CD8-positive, alpha-beta memory T cell (primary cell): ENCODE measurements at places on chromosomes 4 and X.

- no peak for DNase-seq
Observed at GRCh38 chr4:45323453-45324058, 597.2 kb upstream of the GNPDA2 start.

DNA sequence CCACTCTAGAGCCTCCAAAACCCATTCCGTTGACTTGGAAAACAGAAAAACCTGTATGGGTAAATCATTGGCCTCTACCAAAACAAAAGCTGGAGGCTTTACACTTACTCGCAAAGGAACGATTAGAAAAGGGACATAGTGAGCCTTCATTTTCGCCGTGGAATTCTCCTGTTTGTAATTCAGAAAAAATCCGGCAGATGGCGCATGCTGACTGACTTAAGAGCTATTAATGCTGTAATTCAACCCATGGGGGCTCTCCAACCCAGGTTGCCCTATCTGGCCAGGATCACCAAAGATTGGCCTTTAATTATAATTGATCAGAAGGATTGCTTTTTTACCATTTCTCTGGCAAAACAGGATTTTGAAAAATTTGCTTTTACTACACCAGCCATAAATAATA, 60.8 kb downstream of the ZNF732 start:
- peak; percentile 68 for DNase-seq

- no peak for DNase-seq
Observed at GRCh38 chr4:174198828-174199227, 84.6 kb downstream of the FBXO8 start.

GRCh38 chr4:140343303-140343702, 30.1 kb upstream of the SCOC start:
- no peak for DNase-seq

- DNase-seq, result no peak
Observed at GRCh38 chrX:123203772-123204171, 19.7 kb downstream of the GRIA3 start.

DNA sequence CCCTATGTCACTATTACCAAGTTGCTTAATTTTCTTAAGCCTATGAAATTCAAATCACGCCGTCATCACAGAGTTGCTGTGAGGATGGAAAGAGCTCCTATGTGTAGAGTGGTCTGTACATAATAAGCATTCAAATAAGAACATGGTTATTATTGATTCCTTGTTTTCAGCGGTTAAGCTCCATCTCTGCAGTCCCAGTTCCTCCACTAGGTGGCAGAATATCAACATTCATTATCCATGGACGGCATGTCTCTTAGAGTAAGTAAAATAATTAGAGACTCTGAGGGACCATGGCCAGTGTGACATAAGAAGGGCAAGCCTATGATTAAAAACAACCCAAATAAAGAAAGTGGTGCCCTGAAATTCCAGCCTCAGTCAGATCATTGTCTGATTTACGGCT, 132.5 kb upstream of the NHS start:
- DNase-seq, result peak; percentile 2

DNA sequence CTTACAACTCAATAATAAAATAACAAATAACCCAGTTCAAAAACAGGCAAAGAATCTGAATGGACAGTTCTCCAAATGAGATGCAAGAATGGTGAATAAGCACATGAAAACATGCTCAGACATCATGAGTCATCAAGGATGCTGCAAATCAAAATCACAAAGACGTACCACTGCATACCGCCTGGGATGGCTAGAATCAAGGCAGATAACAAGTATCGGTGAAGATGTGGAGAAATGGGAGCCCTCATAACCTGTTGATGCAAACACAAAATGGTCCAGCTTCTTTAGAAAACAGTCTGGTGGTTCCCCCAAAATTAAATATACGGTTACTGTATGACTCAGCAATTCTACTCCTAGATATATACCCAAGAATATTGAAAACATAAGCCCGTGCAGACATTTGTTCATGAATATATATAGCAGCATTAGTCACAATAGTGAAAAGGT, 32.5 kb downstream of the AKAP4 start:
- DNase-seq, result no peak

DNA sequence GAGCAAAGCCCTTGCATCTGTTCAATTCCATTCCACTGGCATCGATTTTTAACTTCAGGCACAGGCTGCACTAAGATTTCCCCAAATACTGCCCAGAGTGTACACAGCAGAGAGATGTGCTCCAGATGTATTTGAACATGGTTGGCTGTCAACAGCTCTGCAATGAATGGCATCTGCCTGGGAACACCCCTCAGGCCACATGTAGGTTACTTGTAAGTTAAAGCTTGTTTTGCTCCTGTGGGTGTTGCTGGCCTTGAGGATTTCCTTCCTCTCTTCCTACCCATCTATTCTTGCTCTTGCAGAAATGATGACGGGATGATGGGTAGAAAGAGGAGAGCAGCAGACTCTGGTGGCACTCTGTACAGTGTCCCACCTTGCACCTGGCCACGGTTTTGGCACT, 69.3 kb upstream of the HELT start:
- DNase-seq, result no peak

GRCh38 chr4:83639849-83640493, 104.1 kb downstream of the GPAT3 start:
- peak; percentile 40 for DNase-seq

DNA sequence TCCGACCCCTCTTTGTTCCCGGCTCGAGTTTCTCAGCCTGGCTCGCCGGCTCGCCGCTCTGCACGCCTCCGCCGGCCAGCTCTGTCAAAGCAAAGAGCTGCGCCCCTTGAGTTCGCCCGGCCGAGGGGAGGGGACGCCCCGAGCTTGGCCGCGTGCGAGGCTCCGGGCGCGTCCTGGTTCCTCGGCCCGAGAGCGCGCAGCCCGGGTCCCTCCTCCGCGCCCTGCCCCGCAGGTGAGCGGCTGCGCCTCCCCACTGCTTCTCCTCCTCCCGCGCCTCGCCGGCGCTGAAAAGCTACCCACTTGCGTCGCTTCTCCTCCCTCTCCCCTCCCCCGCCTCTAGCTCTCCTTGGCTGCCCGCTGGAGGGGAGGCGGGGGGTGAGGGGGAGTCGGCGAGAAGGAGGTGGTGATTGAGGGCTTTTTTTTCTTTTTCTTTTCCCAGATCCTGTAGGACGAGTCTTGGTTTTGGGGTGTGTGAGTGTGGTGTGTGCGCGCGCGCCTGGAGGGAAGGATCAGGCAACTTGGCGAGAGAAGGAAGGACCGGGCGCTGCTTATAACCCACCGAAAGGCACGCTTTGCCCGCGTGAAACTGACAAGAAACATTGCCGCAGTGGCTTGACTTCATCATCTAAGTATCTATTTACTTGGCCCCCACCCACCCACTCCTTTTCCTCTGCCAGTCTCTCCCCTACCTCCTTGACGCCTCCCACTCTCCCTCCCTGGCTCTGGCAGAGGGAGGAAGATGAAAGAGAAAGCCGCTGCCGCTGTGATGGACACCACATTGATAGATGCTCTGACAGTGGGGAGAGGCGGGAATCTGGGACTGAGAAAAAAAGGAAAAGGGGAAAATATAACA, at the start of gene LEF1:
Gene LEF1 (minus strand): TSS at position 262 of the 853 bp plus-strand sequence. CDS start 1,165 bp downstream, outside the sequence.
- DNase-seq, result peak; percentile 49

- no peak for DNase-seq
Observed at GRCh38 chrX:47297874-47298273, 65.1 kb downstream of the USP11 start.

DNA sequence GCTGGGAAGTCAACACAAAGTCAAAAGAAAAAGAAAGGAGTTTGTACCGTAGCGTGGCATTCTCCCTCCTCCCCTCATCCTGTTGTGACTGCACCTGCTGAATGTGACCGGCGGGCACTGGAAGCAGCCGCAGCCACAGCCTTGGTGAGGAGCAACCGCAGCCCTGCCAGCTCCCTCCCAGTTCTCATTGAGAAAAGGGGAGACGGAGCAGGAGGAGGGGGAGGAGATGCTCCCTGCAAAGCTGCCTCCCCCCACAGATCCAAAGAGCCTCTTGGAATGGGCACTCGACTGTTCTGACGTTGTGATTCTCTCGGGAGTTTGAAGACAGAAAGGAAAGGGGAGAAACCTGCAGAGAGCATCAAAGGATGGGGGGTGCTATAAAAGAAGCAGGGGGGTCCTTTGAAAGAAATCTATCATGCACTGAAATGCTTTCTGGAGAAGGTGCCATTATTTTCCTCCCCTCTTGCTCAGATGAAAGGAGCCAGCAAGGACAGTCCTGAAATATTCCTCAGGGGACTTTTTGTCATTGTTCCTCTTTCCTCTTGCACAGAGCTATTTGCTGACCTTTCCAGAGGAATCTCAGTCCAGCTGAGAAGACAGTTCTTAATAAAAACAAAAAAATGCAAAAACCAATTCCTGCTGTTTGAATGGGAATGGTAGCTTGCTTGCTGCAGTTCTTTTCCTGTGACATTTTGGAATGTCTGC, 429.7 kb downstream of the MAPK10 start:
- DNase-seq, result no peak

- DNase-seq, result peak; percentile 56
Observed at GRCh38 chrX:71992711-71993110, 82.1 kb downstream of the NHSL2 start.

DNA sequence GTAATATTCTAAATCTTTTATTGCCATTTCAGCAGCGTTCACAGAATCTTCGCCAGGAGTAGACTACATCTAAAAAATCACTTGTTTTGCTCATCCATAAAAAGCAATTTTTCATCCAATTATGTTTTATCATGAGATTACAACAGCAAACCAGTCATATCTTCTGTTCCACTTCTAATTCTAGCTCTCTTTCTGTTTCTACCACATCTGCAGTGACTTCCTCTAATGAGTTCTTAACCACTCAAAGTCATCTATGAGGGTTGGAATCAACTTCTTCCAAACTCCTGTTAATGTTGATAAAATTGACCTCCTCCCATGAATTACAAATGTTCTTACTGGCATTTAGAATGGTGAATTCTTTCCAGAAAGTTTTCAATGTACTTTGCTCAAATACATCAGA, 174.4 kb upstream of the BRWD3 start:
- no peak for DNase-seq

GRCh38 chr4:79199743-79200142, 126.1 kb downstream of the NAA11 start:
- no peak for DNase-seq

DNA sequence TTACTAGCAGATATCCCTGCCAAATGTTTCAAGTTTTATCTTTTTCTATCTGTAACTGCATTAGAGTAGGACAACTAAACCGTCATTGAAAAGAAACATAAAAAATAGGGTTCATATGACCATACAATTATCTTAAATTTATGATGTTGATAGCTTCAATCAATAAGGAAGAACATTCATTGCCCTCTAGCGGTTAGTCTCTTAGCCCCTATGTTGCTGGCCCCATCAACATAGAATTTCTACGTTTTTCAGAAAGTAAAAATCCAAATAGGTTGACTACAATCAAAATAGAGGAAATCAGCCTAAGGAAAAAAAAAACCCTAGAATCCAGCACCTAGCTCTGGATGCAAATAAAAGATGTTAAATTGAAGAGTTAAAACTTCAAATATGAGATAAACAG, 225.1 kb upstream of the ITM2A start:
- DNase-seq, result no peak

- no peak for DNase-seq
Observed at GRCh38 chr4:127211650-127212560, 420.9 kb upstream of the INTU start.

DNA sequence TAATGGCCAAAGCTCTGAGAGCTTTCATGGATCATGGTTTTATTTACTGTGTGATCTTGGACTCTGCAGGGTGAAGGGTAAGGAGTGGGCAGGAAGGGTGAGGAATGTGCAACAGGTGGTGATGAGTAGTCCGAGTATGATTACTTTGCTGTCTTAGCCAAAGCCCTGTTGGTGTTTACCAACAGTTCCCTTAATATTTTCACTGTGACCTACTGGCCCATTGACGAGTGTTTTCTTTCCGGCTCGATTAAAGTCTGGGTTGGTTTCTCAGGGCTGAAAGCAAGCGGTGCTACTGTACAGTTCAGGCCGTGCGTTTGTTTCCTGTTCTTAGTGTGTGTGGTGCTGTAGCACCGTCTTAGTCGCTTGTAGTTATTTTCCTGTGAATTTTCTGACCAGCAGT, 2.6 kb downstream of the ARHGAP24 start:
- no peak for DNase-seq
